Stimulated activated CD8-positive, alpha-beta memory T cell treated with anti-CD3 and anti-CD28 coated beads, Interleukin-2, amount 100 ng/mL, for 48 hours (primary cell): ENCODE measurements at places on chromosomes 2 and 18.

DNA sequence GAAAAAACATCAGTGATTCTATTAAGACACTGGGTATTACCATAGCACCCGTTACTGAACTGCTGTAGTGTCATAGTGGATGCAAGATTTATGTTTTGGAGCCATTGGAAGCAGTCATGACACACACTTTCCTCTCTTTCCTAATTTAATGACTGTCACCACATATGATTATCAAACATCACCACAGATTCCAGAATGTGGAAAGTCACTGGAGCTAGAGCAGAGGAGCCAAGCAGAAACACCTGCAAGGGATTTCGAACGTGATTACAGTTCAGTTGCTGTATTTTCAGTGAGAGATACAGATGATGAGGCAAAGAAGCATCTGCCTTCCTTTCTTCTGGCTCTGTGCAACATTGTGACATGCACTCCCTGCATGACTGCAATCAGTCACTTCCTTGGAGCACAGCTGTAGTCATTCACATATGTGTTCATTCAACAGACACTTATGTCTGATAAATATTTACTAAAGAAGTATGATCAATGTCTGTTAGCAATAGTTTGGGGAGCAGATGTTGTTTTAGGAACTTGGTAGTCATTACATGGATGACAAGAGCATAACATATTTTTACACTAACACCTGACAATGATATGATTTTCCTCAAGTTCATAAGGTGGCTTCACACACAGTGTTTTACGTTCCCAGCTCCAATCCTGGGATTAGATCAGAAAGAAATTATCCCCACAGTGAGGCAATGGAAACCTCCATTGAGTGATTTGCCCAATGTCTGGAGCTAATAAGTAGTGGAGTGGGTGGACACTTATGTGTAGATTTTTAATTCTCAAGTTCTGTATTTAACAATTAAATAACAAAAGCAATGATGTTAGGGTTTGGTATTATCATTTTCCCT, 416.6 kb downstream of the PLCL1 start:
- DNase-seq: no peak

DNA sequence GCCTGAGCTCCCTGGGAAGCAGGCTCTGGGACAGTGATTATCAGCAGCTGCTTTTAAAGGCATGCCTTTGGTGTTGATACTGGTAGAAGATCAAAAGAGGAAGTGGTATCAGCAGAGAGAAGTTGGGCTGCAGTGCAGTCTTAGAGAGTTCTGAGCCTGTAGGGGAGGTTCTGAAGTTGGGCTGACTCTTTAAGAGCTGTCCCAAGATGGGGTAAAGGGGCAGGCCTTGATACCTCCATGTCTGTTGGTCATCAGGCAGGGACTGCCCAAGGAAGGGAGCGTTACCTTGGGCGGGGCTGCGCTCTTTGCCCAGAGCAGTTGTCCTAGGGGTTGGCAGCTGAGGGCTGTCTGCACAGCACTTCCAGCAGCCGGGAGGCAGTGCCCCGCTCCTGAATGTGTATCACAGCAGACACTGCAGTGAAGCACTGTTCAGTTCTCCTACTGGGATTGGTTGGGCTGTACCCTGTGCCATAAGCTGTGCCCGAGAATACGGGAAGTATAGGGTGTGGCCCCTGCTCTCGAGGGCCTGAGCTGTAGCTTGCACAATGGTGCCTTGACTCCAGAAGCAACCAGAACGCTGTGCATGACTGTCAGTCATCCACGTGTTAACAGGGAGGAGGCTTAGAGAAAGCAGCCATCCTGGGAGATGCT, 177.0 kb downstream of the CTIF start:
- DNase-seq: no peak

DNA sequence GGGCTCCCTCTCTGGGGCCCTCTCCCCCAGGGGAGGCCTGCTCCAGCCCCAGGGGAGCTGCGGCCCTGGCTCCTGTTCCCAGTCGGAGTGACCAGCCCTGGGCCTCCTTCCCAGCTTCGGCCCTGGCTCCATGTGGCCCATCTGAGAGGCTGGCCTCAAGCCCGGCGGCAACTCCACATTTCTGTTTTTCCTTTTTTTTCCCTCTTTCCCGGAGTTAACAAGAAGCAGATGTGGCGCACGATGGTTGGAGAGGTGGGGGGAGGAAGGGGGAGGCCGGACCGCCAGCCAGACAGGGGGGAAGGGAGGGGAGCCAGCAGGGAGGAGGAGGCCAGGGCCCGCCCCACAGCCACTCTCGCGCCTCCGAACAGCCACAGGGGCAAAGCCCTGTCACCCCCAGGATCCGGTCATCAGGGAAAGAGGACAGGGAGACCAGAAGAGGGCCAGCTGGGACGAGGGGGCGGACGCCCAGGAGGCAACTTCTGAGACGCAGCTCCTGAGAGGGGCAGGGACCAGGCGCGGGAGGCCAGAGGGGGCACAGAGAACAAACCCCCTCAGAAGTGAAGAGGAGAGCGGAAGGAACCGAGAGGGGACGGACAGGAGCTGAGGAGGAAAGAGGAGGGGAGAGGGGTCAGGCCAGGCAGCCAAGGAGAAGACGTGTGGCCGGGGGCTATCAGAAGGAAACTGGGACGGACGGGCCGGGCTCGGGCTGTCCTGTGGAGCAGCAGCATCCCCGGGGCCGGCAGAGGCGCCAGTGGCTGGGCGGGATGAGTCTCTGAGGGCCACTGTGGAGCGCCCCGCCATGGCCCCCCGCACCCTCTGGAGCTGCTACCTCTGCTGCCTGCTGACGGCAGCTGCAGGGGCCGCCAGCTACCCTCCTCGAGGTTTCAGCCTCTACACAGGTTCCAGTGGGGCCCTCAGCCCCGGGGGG, at the start of gene EMILIN1:
TSS of gene EMILIN1 (plus strand) at position 349 of the 928 bp plus-strand sequence. CDS start at position 800, 451 bp downstream.
- no peak for DNase-seq

DNA sequence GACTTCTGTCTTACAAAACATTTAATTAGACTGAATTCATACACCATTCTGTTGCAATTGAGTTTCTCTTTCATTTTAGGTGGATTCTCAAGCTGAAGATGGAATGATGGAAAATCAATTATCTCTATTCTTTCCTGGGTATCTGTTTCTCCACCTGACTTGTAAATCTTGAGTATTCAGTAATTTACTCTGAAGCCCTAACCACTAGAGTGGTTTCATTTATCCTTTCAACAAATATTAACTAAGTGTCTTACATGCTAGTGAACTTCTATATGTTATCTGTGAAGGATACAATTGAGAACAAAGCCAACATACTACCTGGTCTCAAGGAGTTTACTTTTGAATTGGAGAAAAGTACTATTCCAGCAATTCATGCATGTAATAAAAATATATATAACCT, 94.1 kb upstream of the ZNF804A start:
- DNase-seq: no peak

- no peak for DNase-seq
Observed at GRCh38 chr2:130385709-130386108, 29.9 kb downstream of the PTPN18 start.

DNA sequence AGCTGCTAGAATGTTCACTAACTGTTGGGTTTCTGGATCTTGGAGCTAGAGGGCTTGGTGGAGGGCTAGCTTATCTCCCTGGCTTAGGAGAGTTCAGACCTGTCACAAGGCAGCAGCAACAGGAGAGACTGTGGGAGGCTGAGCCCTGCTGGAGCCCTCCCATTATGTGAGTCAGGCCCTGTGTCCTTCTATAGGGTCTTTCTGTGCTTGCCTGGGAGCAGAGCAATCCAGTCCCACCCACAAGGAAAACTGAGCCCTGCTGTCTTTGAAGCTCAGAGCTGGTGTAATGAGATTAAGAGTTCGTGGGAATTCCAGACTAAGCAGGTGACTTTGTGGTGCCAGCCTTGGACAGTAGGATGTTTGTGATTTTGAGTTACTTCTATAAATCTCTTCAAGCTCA, 249.0 kb downstream of the TTC32 start:
- DNase-seq: no peak

DNA sequence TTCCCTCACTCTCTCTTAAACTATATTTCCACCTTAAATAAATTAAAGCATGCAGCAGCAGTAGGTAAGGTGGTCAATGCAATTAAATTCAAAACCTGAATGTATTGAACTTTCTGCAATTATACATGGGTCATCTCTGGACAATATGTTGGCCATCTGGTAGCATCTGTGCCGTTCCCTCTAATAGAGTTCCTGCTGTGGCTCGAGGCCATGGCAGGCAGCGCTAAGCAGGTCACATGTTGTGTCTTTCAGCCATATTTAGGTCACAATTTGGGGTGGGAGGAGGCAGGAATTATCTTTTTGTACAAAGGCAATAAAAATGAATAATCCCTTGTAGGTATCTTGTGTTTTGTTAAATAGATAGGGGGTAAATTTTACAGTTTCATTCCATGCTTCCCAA, 676.2 kb downstream of the ZEB2 start:
- no peak for DNase-seq

DNA sequence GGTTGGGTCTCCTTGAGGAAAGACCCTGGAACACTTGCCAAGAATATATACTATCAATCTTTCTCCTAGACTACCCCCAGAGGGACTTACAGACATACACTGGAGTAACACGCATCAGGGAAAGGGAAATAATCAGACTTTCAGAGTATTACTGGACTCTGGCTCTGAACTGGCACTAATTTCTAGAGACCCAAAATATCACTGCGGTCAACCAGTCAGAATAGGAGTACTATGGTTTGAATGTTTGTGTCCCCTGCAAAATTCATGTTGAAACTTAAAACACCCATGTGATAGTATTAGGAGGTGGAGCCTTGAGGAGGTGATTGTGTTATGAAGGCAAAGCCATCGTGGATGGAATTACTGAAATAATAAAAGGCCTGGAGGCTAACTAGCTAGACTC, 323.7 kb downstream of the EN1 start:
- no peak for DNase-seq

DNA sequence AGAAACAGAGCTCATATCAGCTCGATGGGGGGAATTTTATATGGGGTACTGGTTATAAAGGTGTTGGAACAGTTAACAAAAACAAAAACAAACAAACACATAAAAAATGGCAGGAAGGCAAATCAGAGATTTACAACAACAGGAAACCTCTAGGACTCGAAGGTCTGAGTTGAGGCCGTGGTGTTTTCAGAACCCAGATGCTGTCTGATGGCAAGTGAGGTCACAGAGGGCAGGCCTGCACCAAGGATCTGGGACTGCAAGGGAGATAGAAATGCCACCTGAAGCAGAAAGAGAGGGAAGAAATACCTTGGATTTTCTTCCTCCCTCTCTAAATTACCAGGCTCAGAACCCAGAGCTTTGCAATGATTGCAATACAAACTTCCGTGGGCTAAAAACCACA, 429.5 kb downstream of the ZNF521 start:
- DNase-seq: no peak

DNA sequence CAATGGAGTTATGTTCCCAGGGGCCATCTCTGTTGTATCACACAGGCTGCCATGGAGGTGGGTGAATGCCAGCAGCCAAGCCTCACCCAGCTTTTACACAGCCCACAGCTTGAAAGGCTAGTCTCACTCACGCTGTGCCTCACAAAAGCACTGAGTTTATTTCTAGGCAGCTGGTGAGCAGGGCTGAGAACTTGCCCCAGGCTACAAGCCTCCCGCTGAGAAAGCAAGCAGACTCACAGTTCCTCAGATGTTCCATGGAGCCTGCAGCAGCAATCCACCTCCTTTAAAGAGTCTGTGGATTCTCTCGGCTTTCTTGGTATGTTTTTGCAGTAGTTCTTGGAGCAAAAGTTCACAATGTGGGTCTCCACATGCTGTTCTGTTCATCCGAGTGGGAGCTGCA, 40.9 kb upstream of the ALKAL2 start:
- DNase-seq: no peak

- peak; percentile 57 for DNase-seq
Observed at GRCh38 chr18:74597034-74597661, 522 bp upstream of the ZNF407 start.

GRCh38 chr2:150530168-150530567, 42.7 kb upstream of the RND3 start:
- no peak for DNase-seq
